NCI-H345 (cell line): ENCODE measurements at places on chromosomes 2 and 18.

DNA sequence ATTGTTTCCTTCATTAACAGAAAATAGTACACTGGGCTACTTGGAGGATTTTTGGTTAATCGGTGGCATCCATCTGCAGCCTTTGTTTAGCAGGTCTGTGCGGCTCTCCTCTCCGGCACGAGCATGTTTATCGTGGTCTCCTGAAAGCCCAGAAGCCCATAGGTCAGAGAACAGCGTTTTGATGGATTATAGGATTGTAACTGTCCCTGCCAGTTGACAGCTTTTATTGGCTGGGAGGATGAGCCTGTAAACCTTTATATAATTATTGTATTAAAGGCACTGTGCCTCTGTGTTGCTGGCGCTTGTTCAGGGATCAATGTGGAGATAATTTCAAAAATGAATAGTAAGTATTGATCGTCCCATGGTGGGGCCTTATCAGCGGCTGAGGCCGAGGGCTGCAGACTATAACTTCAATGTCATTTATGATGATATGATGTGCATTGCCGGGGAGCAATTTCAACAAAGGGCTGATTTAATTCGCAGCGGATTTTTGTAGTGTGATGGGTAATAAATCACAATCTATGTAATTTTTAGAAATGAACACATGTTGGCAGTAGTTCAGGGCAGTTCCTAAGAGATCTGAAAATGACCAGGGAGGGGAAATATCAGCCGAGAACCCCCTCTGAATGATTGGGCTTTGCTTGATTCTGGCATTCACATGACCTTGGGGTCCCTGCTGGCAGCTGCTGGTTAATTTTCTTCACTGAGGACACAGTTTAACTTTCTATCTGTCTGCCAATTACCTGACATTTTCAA, 736.1 kb downstream of the GALR1 start:
- DNase-seq: no peak

GRCh38 chr18:80210312-80211083, 36.8 kb downstream of the PARD6G start:
- no peak for DNase-seq

DNA sequence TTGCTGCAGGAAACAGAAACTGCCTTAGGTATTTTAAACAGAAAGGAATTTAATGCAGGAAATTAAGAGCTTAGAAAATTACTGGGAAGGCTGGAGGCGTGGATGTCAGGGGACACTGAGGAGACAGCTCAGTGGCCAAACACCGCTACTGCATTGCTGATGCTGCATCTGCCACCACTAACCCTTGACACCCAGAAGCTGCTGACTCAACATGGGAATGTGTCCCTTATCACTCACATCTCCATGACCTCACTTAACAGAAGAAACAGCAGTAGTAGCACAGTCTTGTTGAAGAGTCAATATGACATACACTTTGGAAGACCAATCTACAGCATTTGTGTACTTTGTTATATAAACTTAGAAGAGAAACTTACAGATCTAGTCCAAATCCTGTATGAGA, 906.1 kb downstream of the SLC4A3 start:
- DNase-seq: no peak

GRCh38 chr2:29064746-29065067, 9.6 kb downstream of the PCARE start:
- no peak for DNase-seq

DNA sequence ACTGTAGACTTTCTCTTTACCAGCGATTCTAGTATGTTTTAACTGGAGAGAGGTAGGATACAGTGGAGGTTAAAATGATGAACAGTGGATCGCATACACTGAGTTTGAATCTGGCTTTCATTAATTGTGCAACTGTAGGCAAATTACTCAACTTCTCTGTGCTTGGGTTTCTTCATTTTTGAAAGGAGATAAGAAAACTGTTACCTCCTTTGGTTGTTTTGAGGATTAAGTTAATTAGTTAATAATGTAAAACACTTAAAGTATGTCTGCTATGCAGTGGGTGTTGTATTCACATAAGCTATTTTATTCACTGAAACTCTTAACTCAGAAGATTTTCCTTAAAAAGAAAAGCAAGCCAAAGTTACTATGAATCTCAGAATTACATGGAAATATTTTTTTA, 111.8 kb upstream of the CYP20A1 start:
- no peak for DNase-seq

- no peak for DNase-seq
Measured at GRCh38 chr18:57920036-57920435, 116.9 kb upstream of the ATP8B1 start.

GRCh38 chr2:28445448-28446258, 50.2 kb upstream of the PLB1 start:
- DNase-seq: no peak

GRCh38 chr2:68178432-68178831, 20.7 kb downstream of the PNO1 start:
- DNase-seq: no peak

DNA sequence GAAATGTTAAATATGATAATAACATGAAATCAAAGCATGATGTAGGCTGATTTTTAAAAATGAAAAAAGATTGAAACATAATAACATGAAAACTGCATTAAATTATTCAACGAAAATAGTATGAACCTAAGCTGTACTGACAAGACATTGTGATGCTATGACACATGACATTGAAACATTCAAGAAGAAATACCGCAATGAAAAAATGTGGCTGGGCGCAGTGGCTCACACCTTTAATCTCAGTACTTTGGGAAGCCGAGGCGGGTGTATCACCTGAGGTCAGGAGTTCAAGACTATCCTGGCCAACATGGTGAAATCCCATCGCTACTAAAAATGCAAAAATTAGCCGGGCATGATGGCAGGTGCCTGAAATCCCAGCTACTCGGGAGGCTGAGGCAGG, 14.6 kb downstream of the CXCR1 start:
- no peak for DNase-seq

- DNase-seq: peak; percentile 45
Measured at GRCh38 chr2:177551989-177552421, 159.4 kb downstream of the AGPS start.

GRCh38 chr2:163604941-163605555, 130.8 kb downstream of the FIGN start:
- DNase-seq: no peak

GRCh38 chr18:54218299-54218698, 6.2 kb downstream of the MBD2 start:
- DNase-seq: no peak

DNA sequence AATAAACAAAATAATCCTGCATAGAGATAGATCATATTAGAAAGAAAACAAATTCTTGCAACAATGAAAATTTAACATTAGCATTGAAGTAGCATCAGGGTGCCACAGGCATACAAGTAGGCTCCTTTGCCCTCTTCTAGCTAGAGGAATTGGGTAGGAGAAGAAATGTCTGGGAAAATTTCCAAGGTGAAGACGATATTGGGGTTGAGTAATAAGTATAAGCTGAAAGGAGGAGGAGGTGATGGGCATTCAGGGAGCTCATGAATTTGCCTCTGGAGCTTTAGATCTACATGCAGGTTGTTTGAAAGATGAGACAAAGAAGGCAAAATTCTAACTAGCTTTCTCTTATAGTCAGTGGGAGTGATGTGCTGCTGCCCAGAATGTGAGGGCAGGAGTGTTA, 504.9 kb downstream of the CCDC85A start:
- DNase-seq: no peak

DNA sequence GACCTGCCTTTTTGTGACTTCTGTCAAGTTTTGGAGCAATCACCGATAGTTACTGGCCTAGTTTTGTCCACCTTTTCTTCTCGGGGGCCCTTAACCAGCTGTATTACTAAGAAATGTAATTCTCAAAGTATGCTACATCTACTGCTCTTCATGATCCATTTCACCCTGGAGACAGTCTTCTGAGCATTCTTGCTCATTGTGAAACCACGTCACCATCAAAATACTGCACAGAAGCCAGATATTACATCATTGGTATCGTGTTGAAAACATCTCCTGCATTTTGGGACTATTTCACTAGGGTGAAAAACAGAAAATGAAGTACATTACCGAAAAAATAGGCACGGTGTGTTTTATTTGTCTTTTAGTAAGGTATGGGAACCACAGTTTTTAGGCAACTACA, 11.7 kb downstream of the LYPD6B start:
- no peak for DNase-seq

DNA sequence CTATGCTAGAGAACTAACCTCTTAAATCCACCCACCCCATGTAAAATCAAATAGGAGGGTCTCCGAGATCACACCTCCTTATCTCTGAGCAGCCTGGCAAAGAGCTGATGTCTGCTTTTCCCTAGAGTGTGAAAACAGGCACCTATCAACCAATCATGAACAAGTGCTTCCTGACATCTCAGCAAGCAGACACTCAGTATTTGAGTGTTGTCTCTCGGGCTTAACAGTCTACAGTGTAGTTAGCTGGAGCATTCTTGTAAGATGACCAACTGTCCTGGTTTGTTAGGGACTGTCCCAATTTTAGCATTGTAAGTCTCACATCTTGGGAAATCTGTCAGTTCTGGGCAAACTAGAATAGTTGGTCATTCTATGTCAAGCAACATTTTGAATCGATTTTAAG, 26.4 kb downstream of the MARCHF4 start:
- no peak for DNase-seq

DNA sequence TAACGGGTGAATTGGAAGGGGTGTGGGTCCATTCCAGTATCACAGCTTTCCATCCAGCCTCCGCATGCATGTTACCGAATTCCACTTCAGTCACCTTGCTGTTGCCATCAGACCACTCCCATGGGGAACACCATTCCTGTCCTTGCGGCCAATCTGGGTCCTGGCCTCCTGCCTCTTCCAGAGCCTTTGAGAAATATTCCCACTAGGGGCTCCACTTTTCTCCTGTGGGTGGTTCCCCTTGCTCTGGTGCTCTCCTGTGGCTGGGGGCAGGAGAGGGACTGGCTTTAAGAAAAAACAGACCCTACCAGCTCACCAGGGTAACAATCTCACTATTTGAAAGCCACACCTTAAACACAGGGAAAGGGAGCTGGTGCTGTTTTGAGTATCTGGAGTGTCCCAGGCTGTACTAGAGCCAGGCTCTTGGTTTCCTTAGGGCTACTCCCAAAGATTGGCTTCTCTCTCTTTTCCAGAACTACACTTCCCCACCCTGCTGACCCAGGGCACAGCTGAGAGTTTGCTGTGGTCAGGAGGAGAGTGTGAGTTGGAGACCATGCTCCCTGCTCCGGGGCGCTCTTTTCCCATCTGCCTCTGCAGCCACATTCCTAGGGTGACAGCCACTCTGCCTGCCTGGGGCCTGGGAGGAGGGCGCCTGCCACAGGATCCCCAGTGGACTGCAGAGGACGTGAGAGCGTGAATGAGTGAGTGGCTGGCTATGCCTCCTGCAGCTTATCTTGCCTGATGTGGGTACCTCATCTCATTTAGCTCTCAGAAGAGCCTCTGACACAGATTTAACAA, 460.8 kb upstream of the HS6ST1 start:
- DNase-seq: no peak

DNA sequence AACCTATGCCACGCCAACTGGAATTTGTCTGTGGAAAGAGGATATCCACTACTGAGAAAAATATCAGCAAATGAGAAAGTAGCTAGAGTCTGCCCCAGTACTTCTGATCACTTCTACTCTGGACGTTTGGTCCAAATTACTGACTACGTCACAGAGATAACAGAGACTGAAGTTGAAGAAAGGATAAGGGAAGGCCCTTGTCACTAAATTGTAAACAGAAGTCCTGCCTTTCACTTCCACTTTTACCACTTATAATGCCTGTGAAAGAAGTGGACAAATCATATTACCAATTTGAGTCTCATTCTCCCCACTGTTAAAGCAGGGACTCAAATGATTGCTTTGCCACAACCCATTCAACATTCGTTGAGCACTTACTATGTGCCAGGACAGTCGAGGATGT, 173.9 kb upstream of the ERBB4 start:
- DNase-seq: no peak
